RPMI8226 (cell line): ENCODE measurements at places on chromosomes 6 and 20.

GRCh38 chr6:113420290-113420689 lies 436.9 kb upstream of the MARCKS start:
- DNase-seq, result no peak

GRCh38 chr6:133467982-133468380 lies 226.8 kb downstream of the EYA4 start:
- no peak for DNase-seq

DNA sequence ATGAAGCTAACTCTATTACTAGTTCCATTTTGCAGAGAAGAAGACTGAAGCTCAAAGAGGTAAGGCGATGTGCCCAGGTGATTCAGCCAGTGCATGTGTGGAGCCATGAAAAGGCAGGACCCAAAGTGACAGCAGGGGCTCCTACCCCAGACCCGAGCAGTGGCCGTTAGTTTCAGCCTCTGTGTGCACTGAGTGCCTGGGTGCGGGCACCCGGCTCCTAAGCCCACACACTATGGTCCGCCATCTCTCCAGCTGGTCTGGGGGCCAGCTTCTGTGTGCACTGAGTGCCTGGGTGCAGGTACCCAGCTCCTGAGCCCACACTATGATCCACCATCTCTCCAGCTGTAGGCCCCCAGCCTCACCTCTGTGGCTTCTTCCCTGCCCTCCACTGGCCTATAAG lies 123.5 kb upstream of the CST7 start:
- DNase-seq, result no peak

GRCh38 chr6:123715006-123715863 lies 78.5 kb upstream of the TRDN start:
- peak; percentile 35 for DNase-seq
